ENCODE measurements at places on chromosomes 3 and 15.

DNA sequence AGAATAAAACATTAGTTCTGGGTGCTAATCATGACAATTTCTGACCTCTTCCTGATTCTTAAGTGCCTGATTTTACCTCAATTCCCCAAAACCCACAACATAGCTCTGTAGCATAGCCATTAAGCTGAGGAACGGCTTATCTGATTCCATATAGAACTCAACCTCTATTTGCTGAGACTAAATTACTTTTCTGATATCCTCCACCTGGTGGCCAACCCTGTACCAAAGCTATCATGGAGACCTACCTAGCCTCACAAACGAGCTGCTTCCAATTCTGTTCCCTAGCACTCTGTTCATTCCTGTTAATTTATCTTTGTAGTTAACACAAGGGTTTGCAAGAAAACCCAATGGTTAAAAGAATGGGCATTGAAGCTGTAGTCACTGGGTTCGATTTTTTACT is 245.2 kb downstream of the PLOD2 start:
- no peak for DNase-seq

- no peak for DNase-seq
Measured at GRCh38 chr15:64982472-64982871, 7.2 kb downstream of the SPG21 start.

GRCh38 chr3:155106119-155106518 is 26.0 kb downstream of the MME start:
- no peak for DNase-seq

- DNase-seq: no peak
Measured at GRCh38 chr3:66655044-66655443, 154.2 kb upstream of the LRIG1 start.

DNA sequence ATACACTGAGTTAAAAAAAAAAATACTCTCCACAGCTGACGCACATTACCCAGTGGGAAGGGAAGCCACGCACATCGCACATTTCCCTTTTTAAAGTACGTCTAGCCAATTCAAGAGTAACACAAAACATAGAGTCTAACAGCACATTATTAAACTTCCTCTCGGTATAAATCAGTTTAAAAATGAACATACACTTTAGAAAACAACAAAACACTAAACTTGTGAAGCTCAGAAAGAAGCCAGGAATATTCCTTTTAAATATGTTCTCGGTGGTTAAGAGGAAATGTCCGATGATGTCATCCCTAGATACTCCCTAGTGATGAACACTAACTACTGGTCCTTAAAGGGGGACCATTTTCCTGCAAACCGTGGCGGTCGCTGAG is 721 bp downstream of the MYEF2 start:
- DNase-seq: no peak

GRCh38 chr3:68874551-68875348 is 57.6 kb downstream of the TAFA4 start:
- no peak for DNase-seq

DNA sequence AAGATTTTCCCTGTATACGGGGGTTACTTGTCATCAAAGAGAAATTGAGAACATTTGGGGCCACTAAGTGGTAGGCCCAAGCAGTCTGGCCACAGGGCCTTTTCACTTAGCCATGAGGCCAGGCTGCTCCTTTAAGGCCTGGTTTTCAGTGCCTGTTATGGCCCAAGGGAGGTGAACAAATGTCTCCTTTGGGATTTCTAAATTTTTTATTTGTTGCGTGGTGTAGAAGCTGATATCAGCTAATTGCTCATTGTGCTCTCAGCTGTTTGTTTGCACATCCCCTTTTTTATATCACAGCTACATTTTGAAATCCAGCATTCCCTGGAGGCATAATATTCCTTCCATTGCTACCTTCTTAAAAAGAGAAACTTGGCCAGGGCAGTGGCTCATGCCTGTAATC is 48.5 kb downstream of the RLBP1 start:
- no peak for DNase-seq

DNA sequence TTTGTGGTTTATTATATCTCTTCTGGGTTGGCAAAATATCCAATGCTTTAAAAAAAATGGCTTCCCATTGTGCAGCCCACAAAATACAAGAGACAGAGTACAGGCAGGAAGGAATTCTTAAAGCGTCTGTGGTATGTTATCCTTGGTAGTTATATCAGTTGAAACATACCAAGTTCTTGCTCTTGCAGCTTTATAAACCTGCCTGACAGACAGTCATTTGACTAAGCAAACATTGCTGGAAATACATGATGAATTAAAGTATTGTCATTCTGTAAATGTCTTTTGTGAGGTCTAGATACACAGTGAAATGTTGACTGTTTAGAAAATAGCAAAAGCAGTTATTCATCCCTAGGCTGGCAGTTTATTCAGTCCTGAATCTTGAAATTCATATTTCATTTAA is 44.8 kb upstream of the MAP3K13 start:
- no peak for DNase-seq

DNA sequence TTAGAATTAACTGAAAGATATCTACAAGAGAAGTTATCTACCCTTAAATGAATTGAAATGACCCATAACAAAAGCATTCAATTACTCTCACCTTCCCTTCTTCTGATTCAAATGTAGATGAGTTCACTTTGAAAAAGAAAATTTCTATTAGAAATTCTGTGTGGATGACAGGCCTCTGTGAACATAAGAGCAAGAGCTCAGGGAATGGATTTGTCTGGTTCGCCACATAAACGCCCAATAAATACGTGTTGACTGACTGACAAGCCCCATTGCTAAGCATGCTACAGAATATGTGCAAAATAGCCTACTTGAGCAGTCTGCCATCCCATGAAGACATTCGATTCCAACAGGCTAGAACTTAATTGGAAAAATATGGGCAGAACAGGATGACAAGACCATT is 315.9 kb downstream of the MECOM start:
- no peak for DNase-seq

DNA sequence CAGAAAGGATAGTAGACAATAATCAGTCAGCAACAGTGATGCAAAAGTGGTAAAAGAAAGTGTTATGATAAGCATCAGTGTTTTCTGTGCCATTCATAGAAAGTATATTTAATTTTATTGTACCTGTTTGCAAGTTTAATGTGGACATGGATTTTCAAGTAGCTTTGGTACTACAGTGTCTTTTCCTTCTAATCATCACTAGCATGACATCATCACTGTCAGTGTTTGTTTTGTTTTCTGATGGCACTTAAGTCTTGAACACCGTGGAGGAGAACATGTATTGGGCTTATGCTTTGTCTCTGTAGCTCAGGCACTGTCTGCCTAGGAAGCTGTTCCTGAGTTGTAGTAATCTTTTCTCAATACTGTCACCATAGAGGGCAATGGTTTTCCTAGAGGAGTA is 41.9 kb downstream of the SETD5 start:
- DNase-seq: no peak

DNA sequence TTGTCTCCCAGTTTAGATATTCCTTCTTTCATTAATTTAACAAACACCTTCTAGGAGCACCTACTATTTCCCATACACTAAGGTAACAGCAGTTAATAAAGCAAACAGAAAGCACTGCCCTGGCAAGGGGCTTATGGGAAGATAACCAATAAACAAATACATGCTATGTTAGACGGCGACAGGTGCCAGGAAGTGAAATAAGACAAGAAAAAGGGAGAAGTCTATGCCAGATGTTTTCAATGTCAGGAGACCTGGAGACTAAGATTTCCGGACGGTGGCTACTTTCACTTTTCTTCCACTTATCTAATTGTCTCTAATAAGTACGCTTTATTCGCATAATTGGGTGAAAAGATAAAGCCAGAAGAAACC is 32.5 kb upstream of the ZNF445 start:
- no peak for DNase-seq

- DNase-seq: no peak
Measured at GRCh38 chr3:52973806-52974205, 72.1 kb downstream of the SFMBT1 start.

- DNase-seq: no peak
Measured at GRCh38 chr3:163632722-163633121, 1445.6 kb downstream of the SI start.

DNA sequence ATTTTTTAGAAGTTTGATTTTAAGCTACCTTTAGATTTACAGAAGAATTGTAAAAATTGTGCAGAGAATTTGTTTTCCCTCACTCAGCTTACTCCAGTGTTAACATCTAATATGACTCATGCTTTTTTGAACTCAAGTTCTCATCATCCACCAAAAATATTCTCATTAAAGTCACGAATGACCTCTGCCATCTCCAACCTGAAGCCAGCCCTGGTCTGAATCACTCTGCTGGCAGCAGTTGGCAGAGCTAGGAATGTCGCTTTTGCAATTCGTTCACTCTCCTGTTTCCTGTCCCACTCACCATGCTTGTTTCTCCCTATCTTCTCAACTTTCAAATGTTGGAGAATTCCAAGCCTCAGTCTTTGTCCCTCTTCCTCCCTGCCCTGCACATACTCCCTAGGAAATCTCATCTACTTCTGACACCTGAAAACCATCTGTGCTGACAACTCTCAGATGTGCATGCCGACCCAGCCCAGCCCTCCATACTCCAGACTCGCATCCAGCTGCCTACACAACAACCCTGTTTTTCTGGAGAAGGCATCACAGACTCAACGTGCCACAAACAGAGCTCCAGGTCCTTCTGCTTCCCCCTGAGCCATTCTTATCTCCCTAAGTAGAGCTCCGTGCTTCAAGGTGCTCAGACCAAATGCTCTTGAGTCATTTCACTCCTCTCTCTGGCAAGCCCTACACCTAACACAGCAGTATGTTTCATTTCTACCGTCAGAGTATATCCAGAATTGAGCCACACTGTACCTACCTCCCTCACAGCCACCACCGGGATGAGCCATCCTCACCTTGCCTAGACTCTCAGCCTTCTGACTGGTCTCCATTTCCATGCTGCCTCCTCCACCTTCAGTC is 24.9 kb downstream of the PRR23E start:
- DNase-seq: no peak

DNA sequence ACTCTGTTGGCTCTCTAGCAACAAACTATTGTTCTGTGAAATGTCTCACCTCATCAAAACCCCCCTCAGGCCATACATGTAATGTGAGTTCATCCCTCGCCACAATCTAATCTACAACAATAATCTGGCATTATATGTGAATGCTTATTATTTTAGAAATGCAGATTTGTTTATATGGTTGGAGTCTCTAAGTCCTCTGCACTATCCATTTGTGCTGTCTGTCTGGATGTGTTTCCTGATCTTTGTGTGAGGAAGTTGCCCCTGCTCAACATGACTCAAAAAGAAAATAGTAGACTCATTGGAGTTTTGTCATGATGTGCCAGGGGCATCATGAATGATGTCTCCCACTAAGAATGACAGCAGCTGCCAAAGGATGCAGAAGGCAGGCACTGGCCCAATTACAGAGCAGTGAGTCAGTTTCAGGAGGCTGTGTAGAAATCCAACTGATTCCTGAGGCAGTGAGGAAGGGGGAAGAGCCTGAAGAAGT is 161.6 kb upstream of the PDZRN3 start:
- no peak for DNase-seq

- DNase-seq: peak; percentile 33
Measured at GRCh38 chr3:123700791-123701722, 116.2 kb upstream of the HACD2 start.

DNA sequence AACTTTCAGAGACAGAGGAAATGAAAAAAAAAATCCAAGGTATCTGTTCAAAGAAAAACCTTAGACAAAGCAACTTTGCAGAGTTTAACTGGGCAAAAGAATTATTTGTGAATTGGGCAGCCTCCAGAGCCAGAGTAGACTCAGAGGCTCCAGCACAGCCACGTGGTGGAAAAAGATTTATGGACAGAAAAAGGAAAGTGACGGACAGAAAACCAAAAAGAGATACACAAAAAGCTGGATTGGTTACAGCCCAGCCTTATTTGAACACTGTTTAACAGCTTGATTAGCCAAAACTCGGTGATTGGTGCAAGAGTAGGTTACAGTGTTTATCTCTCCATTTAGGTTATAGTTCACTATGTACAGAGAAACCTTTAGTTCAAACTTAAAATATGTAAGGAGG is 23.7 kb upstream of the GPD1L start:
- peak; percentile 74 for DNase-seq

DNA sequence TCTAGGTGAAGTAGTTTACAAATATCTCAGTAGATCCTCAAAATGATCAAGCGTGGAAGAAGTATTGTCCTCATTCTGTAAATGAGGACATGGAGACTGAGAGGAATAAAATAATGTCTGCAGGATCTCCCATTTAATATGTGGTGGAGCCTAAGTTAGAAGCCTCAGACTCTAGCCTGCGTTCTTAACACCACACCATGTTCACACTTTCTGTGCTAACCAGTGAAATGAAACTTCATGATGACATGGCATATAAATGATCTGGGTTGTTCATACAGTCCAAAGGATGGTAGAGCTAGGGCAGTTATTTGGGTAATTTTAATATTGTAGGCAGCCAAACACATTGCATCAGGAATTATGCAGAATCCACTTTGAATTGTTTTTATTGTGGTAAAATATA is 25.1 kb upstream of the APH1B start:
- no peak for DNase-seq

GRCh38 chr3:127488141-127488672 is 102.3 kb downstream of the TPRA1 start:
- no peak for DNase-seq

DNA sequence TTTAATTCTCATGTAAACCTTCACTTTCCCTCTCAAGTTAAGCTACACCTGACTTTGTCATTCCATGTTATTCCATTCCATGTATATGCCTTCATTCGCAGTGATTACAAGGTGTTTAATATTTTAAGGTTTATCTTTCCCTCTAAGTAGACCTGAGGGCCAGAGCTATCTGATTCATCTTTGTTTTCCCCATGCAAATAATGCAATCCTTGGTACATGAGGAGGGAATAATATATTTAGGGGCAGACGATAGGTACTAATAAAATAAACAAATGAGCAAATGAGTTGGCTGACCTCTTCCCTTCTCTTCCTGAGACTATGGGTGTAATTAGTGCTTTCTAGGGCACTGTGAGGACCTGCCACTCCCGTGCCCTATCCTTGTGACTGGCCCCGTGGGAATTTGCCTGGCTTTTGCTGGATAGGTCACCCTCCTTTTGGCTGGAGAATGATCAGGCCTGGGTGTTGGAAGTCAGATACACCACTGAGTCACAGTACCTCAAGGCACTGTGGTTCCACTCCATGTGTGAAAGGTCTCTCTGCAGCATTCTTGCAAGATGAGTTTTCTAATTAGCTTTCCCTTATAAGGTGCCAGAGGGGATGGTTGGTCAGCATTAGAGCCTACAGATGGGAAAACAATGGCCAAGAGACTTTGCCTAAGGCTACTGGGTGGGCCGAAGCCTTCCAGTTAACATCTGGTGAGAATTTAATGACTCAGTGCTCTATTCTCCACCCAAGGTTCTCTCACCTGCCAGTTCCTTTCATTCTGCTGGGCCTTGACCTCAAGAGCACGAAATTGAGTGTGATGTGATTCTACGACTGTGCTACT is 183.2 kb downstream of the P3H2 start:
- no peak for DNase-seq

DNA sequence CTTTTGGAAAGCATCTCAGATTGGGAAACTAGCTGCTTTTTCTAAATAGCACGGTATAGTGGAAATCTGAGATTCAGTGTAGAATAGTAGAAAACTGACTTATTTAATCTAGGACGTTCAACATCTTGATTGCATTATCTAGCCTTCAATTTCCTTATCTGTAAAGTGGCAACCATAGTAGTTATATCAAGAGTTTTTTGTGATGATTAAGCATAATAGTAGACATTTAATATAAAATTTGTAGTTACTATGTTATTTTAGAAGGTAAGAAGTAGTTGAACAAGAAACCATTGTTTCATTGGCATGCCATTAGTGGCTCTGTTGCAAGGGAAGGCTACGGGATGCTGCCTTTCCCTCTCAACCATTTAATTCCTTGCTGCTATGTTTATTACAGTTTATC is 367.3 kb downstream of the NAALADL2 start:
- DNase-seq: no peak

GRCh38 chr3:41847679-41848078 is 114.2 kb downstream of the ULK4 start:
- DNase-seq: no peak

Data from prostate gland (tissue), 2 donors.